Hepatocyte (in vitro differentiated cells): ENCODE measurements at places on chromosomes 12 and 14. TPM values are rescaled to one million over a fixed set of nuclear protein-coding genes. Genes with fewer than 3 reads are reported as not detected.

GRCh38 chr12:124940393-124941169 is 26.1 kb upstream of the UBC start:
- peak overlapping the region; percentile 25 for H3K4me3 ChIP-seq
- peak overlapping the region; percentile 92 for H3K27ac ChIP-seq
- peak; percentile 95 for DNase-seq
- peaks cover 14% of the 10 kb centered on the region for H3K4me1 ChIP-seq
- no peaks in the 10 kb centered on the region for H3K27me3 ChIP-seq

GLS2 gene
- total RNA-seq, result 6.1 and 6.4 TPM in 2 replicates

TIGAR gene
- total RNA-seq, result 6.9 and 7.9 TPM in 2 replicates

DNA sequence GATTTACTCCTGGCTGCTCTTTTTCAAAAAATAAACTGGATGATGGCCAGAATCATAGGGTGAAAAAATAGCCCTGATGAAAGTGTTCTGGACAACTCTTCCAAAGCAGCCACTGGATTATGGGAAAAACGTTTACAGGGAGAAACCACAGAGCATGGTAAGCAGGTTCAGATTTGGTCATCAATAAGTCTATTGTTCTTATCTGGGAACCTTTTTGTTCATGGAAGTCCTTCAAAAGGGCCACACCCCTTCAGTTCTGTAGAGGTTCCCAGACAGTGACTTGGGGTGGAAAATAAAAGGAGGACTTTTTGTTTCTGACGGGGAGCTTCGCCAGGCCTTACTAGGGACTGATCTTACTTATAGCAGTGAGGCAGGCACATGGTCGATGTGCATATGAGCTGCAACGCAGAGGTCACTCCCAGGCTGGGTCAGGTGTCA is 117.4 kb upstream of the SLC38A2 start:
- H3K27me3 ChIP-seq, result no peaks in the 10 kb centered on the region
- H3K4me1 ChIP-seq, result peaks cover 40% of the 10 kb centered on the region
- no peak overlapping the region for H3K4me3 ChIP-seq
- DNase-seq, result no peak
- no peaks in the 10 kb centered on the region for H3K36me3 ChIP-seq

DNA sequence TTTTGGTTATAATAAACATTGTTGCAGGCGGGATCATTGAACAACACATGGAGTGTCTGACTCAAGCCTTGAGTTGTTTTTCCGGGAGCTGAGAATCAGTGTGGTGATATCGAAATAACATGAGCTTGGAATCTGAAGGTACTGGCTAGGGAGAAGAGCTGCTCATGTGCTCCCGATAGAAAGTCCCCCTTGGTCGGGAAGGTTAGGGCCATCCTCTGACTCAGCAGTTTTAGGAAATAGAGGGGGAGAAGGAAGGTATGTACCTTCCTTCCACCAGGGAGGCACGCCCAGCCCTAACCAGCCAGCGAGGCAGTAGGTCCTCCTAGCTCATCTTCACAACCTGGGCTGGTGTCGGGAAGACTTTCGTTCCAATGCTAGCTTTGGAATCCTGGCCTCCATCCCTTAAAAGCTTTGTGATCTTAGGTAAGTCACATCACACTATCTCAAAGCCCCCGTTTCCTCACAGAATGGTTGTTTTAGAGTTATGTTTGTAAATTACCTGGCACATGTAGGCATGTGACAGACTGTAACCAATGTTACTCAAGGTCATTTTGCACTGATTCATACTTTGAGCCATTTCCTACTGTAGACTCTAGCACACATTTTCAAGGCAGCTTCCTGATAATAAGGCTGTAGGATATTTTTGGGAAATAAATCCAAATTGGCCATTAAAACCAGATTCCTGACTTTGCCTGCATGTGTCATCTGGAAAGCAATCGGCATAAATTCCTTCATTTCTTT is 1.9 kb upstream of the RAB35 start:
- H3K27ac ChIP-seq, result peak overlapping the region; percentile 90
- no peaks in the 10 kb centered on the region for H3K27me3 ChIP-seq
- peaks cover 27% of the 10 kb centered on the region for H3K4me1 ChIP-seq
- DNase-seq, result peak; percentile 37
- H3K36me3 ChIP-seq, result no peaks in the 10 kb centered on the region

GRCh38 chr12:33245434-33245833 is 194.2 kb downstream of the SYT10 start:
- peak; percentile 10 for DNase-seq
- H3K4me1 ChIP-seq, result no peaks in the 10 kb centered on the region
- H3K27me3 ChIP-seq, result no peaks in the 10 kb centered on the region
- H3K4me3 ChIP-seq, result no peak overlapping the region
- no peak overlapping the region for H3K27ac ChIP-seq
- no peaks in the 10 kb centered on the region for H3K36me3 ChIP-seq

DNA sequence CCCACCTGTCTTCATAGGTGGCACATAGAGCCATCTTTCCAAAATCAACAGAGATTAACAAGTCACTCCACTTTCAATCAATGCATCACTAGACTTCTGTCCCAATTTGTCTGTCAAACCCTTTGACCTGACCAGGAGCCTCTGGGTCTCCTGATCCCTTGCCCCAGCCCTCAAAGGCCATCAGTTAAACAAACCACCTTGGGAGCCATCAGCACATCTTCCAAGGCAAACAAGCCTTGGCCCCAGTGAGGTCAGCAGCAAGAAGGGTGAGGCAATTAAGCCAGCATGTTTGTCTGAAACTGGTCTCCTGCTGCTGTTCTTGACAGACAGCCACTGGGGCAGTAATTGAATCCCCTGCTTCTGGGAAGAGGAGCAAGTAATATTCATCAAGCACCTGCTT is 742.8 kb upstream of the TBX3 start:
- H3K27me3 ChIP-seq, result no peaks in the 10 kb centered on the region
- no peak overlapping the region for H3K27ac ChIP-seq
- no peak for DNase-seq
- no peaks in the 10 kb centered on the region for H3K36me3 ChIP-seq
- no peak overlapping the region for H3K4me3 ChIP-seq

GRCh38 chr12:54394281-54394719 is 9.8 kb upstream of the ZNF385A start:
- H3K36me3 ChIP-seq, result no peaks in the 10 kb centered on the region
- H3K27me3 ChIP-seq, result no peaks in the 10 kb centered on the region
- no peaks in the 10 kb centered on the region for H3K4me1 ChIP-seq
- H3K27ac ChIP-seq, result no peak overlapping the region

DNA sequence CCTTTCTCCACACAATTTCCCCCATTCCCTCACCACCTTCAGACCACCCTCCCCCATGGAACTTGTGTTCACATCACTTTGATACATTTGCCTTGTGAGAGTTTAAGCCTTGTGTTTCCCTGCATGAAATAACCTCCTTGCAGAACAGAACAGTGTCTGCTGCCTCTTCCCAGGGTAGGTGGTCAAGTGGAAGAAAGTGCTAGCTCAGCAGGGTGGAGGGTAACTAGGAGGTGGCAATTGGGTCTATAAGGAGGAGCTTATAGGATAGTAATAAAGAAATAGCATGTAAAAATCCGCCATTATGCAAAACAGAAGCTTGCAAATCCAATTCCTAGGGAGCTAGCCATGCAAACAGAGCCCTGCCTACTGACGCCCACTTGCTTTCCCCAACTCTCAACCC is 13.9 kb upstream of the KRT8 start:
- no peak for DNase-seq
- H3K4me3 ChIP-seq, result no peak overlapping the region
- H3K27ac ChIP-seq, result no peak overlapping the region
- peaks cover 34% of the 10 kb centered on the region for H3K4me1 ChIP-seq
- H3K36me3 ChIP-seq, result no peaks in the 10 kb centered on the region

KRT6C gene
- total RNA-seq, result 0.07 and 0.32 TPM in 2 replicates

DNA sequence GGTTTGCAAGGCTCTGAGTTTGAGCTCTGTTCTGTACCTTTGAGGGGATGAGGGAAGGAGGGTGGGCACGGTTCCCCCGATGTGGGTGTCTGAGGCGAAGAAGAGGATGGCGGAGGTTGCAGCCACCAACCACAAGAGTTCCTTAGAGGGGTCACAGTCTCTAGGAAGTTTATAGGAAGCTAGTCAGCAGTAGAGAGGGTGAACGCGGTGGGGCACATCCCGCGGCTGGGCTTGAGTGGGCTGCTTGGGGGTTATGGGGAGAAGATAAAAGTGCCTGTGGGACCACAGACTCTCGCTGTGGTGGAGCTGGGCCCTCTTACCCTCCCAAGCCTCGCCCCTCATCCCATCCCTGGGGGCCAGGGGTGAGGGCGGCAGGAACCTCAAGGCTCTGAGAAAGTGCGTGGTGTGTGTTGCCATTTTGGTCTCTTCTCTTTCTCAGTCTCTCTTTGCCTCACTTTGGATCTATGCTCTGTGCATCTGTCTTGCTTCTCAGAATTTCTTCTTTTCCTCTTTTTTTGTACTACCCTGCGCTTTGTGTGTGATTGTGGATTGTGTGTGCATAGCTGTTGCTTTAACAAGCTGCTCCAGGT is 2.7 kb downstream of the CD4 start:
- peaks cover 8% of the 10 kb centered on the region for H3K4me1 ChIP-seq
- peak overlapping the region; percentile 60 for H3K27ac ChIP-seq
- no peak for DNase-seq
- H3K36me3 ChIP-seq, result no peaks in the 10 kb centered on the region
- no peaks in the 10 kb centered on the region for H3K27me3 ChIP-seq

- DNase-seq, result peak; percentile 8
- no peaks in the 10 kb centered on the region for H3K36me3 ChIP-seq
- no peak overlapping the region for H3K27ac ChIP-seq
- no peak overlapping the region for H3K4me3 ChIP-seq
- H3K4me1 ChIP-seq, result peaks cover 8% of the 10 kb centered on the region
These were observed 5.2 kb downstream of the MMP17 start for GRCh38 chr12:131833288-131833895.

DNA sequence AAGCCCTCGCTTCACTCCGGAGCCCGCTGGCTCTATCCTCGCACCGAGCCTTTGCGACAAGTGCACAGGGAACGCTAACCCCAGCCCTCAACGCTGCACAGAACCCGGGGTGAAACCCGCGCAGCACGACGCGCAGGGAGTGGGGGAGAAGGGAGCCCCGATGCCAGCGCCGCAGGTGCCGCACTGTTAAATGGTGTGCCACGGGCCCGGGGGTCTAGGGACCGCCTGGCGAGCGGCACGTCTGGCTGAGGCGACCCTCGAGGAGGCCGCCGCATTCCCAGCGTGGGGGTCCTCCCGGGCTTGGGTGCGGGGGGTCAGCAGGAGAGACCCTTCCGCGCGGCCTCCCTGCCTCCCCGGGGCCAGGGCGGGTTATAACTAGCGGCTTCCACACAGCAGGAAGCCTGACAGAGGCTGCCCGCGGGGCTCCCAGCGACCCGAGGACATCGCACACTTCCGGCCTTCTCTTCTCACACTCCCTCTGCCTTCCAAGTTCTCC is 23.8 kb upstream of the LRTM2 start:
- H3K27me3 ChIP-seq, result no peaks in the 10 kb centered on the region
- no peaks in the 10 kb centered on the region for H3K36me3 ChIP-seq
- peaks cover 4% of the 10 kb centered on the region for H3K4me1 ChIP-seq
- H3K27ac ChIP-seq, result no peak overlapping the region
- no peak for DNase-seq
- no peak overlapping the region for H3K4me3 ChIP-seq

DNA sequence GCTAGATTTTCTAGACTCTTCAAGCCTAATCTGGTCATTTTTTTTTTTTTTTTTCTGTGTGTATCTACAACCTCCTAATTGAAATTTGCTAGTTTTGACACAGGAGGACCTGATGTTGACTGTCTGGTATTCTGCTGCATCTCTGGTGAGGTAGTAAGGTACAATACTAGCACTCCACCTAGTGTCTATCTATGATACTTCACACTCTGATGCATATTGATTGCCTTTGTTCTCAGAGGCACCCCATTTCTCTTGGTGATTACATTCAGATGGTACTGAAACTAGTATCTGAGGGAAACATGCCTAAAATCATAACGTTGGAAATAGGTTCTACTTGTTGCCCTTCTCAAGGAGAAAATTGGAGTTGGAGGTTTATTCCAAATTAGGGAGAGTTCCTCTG is 930.5 kb upstream of the NOVA1 start:
- no peaks in the 10 kb centered on the region for H3K4me1 ChIP-seq
- H3K4me3 ChIP-seq, result no peak overlapping the region
- peak; percentile 44 for DNase-seq

- peaks cover 3% of the 10 kb centered on the region for H3K4me1 ChIP-seq
- DNase-seq, result no peak
- no peaks in the 10 kb centered on the region for H3K27me3 ChIP-seq
- H3K4me3 ChIP-seq, result no peak overlapping the region
- H3K36me3 ChIP-seq, result no peaks in the 10 kb centered on the region
These were observed 485.7 kb downstream of the TMTC2 start for GRCh38 chr12:83172441-83172840.

DNA sequence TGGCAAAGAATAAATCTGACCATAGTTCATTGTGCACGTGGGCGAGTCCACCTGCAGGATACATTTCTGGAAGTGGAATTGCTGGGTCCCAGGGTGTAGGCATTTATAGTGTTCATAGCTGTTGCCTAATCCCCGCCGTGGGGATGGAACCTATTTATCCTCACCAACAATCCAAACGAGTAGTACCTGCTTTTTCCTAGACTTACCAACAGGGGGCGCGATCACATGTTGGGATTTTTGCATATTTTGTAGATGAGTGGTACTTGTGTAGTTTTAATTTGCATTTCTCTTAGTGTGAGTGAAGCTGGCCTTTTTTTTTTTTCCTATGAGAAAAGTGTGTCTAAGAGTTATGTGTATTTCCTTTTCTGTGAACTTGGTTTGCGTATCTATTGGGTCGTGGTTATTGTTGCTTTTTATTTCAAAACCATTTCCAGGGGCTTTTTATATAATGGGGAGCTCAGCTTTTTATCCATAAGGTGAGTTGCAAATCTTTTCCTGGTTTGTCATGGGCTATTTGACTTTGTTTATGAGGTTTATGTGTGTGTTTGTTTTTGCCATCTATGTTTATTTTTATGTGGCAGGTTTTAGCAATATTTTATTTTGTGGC is 67.2 kb downstream of the CCDC92 start:
- peaks cover 14% of the 10 kb centered on the region for H3K4me1 ChIP-seq
- H3K27ac ChIP-seq, result no peak overlapping the region
- no peaks in the 10 kb centered on the region for H3K36me3 ChIP-seq
- H3K27me3 ChIP-seq, result no peaks in the 10 kb centered on the region
- DNase-seq, result peak; percentile 71

DNA sequence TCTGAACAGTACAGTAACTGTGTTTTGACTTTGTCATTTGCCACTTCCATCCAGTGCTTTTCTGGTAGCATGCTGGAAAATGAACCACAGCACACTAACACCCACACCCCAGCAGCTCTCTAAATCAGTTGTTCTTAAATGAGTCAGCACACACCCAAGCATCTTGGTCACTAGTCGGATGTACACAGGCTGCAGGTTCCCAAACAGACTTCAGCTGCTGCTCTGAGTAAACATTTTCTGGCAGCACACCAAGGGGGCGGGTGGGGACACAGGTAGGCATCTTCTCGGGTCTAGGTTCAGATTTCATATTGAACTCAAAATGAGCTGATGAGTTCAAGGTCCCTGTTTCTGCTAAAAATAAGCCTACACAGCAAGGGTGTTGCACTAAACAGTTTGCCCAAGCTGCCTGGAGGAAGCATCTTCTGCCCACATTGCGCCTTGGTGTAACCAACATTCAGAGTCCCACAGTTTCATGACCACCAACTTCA is 39.8 kb downstream of the IFNG start:
- H3K36me3 ChIP-seq, result no peaks in the 10 kb centered on the region
- DNase-seq, result no peak
- no peaks in the 10 kb centered on the region for H3K27me3 ChIP-seq
- no peak overlapping the region for H3K27ac ChIP-seq

TAS2R7 gene
- not detected in 2 replicates for total RNA-seq
